ENCODE measurements at places on chromosomes 7 and 10.

- DNase-seq, result no peak
Observed at GRCh38 chr10:130470973-130471372, 334.8 kb downstream of the GLRX3 start.

DNA sequence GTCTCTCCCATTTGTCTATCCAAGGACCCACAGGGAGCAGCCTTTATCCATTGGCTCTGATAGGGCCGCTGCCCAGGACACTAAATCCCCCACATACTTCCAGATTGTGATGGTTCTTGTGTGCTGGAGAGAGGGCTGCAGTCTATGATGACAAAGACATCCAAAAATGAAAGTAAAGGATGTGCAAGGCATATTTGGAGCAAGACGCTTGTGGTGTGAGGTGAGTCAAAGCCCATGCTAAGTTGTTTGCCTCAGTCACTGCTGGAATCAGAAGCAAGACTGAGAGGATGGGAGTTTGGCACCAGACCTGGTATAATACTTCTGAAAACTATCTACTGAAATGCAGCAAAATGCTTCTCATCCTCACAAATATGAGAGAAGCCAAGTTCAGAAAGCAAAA lies 22.7 kb downstream of the ZNF22 start:
- DNase-seq, result no peak

- no peak for DNase-seq
Observed at GRCh38 chr10:113470372-113471240, 82.2 kb upstream of the HABP2 start.

DNA sequence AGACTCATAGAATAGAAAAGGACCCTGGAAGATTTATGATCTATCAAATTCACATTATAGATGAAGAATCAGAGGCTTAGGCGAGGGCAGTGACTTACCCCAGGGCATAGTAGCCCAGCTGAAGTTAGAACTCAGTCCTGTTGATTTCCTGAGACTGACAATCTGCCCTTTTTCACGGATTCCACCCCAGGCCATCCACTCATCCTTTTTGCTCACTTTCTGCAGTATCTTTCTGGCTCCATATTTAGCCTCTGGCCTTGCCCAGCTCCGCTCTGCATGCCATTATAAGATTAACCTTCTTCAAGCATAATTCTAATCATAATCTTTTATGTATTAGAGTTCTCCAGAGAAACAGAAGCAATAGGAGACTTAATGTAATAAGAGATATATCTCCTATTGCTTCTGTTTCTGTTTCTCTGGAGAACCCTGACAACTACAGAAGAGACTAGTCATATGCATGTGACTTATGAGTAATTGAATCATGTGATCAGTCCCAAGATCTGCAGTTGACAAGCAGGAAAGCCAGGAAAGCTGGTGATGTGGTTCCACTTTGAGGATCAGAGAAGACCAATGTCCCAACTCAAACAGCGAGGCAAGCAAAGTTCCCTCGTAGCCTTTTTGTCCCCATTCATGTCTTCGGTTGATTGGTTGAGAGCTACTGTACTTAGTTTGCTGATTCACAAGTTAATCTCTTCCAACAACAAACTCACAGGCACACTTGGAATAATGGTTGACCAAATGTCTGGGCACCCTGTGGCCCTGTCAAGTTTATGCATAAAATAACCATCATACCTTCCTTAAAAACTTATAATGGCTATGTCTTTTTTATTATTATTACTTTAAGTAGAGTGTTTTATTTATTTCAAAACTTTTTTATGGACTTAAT lies 412.1 kb downstream of the SUGCT start:
- DNase-seq, result no peak

DNA sequence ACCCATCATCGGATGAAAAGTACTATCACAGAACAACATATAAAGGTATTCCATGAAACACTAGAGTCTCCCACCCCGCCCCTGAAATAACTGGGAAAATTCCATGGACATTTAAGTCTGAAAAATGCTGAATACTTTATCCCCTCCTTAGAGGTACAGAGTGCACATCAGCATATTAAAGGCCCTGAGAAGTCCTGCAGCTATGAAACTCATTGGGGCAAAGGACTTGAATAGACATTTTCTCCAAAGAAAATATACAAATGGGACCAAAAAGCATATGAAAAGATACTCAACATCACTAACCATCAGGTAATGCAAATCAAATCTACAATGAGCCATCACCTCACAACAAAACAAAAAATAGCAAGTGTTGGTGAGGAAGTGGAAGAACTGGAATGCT lies 18.9 kb downstream of the XPNPEP1 start:
- DNase-seq, result no peak

GRCh38 chr10:22252224-22252800 lies 34.5 kb upstream of the EBLN1 start:
- peak; percentile 81 for DNase-seq

DNA sequence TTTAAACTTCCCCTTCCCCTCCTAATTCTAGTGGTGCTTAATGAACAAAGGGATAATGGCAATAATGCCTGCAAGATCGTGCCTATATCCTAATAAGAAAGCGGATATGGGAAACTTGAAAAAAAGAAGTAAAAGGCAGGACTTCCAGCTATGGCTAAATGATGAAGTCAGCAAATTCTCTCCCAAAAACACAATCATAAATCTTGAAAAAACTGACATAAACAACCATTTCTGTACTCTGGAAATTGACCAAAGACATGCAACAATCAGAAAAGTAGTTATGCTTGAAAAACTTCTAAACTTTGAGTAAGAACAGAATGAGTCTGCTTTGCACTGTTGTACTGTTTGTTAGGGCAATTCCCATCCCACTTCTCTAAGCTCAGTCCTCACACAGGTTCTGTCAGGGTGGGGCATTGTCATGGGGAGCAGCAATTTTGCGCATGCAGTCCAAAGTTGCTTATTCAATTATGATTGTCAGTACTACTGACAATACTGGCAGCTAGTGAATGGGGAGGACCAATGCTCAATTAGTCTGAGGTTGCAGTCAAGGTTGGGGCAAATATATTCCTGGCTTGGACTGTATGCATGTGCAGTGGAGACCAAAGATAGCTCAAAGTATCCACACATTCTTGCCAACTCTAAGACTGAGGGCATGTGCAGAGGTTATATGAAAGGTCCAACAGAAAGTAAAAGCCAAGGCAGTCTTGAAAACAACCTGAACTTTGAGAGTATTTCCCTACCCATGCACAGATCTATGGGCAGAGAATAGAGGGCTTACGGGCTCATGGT lies 34.1 kb upstream of the ARHGAP22 start:
- DNase-seq, result no peak

DNA sequence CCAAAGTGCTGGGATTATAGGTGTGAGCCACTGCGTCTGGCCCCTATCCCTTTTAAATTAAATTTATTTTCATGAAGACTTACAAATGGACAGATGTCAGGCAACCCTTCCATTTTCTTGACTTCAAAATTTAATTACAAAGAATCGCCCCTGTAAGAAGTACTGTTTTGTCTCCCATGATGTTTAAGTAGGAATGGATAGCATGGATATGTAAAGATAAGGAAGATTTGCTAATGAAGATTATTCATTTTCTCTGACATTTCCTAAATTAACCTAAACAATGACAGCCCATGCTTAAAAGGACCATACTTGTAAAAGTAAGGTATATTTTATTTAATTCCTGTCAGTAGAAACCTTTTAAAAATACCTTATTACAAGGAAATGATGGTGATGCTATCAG lies 552.9 kb downstream of the GFRA1 start:
- no peak for DNase-seq

DNA sequence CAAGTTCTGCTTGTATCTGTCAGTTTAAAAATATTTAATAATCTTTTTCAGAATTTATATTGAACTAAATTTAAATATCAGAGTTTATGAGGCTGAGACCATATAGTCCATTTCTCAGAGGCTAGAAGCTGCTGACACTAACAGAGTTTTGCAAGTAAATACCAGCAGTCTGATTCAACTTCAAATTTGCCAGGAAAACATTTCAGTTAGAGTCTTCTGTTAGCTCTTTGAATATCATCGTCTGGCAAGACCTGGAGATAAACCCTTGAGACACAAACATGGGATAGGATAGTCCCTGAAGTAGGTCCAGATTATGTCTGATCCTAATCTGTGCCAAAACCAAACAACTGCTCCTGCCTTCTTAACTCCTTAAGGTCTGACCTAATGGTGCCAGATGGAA lies 472.8 kb upstream of the STEAP1 start:
- no peak for DNase-seq

DNA sequence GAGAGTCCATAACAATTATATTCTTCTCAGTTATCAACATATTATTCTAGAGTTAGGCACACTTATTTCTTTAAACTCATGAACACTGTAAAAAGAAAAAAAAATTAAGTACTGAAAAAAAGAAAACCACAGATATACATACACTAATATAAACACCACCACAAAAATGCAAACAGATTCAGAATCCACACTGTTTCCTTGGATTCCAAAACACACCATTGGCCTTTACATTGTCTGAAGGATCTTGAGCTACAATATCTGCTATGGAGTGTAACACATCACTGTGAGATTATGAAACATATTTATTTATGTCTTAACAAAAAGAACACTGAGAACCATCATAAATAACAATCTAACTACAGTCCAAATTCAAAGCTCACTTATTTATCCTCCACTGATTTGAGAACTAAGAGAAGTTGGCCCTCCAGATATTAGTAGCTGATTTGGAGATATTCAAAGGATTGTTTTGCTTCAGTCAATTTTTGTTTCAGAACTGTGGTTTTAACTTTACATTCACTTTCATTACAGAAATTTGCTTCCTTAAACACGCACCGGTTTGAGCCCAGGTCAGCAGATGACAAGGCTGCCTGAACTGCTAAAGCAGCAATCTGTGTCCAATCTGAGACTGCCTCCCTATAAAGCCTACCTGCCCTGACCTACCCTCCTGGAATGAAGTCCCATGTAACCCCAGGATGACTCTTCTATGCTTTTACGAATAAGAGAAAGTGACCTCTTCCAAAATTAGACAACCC lies 47.0 kb upstream of the CDK1 start:
- no peak for DNase-seq

DNA sequence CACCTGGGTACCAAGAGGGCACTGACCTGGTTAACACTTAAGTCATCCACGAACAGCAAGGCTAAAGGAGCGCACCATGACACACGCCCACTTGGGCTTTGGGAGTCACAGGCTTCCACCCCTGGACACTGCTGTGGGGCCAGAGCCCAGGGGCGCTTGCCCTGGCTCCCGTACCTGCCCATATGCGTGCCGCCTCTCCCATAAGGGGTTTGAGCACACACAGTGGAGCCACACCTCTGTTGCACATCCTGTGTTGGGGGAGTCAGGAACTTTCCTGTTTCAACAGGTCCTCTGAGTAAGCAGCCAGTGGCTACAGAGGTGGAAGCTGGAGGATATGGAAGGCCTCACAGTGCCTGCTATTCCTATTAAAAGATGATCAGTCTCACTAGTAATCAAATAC lies 152.0 kb downstream of the REEP3 start:
- DNase-seq, result no peak

DNA sequence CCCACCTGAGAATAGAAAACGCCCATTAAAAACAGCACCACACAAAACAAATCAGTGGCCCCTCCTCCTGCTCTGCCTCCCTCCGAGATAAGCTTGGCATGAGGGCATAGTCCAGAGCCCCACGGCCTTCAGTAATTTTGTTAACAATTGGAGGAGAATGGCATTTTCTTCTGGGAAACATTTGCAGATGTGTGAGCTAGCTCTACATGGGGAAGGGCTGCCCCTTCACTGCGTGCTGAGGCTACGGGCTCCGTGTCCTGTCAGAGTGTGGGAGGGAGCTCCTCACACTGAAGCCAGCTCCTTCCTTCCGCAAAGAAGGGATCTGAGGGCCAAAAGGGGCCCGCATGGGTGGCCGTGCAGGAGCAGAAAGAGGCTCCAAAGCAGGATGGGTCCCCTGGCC lies 15.2 kb downstream of the GRK5 start:
- DNase-seq, result peak; percentile 64

DNA sequence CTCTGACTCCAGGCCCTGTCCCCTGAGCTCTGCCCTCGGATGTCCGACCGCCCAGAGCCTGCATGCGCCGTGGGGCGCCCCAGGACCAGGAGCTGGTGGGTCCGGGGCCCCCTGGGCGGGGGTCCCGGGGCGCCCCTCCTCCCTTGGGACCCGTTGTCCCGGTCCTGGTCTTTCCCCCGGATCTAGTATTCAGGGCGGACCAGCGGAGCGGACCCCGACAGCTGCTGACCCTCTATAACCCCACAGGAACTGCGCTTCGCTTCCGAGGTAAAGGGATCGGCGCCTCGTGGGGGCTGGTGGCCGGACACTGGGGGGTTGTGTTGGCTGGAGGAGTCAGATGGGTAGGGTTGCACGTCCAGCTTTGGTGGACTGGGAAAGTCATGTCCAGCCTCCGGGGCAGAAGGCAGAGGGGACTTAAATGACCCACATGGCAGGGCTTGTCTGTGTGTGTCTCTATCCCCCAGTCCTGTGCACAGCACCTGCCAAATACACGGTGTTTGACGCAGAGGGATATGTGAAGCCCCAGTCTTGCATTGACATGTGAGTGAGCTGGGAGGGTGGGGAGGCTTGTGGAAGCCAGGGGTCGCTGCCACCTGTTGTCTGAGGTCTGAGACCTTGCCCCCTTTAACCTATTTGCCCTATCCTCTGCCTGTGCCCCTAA lies 520 bp downstream of the MOSPD3 start:
- DNase-seq, result peak; percentile 58

- no peak for DNase-seq
Observed at GRCh38 chr10:35347121-35347562, 10.8 kb downstream of the CCNY start.

GRCh38 chr7:233249-234035 lies 41.1 kb downstream of the FAM20C start:
- peak; percentile 70 for DNase-seq

- DNase-seq, result peak; percentile 55
Observed at GRCh38 chr7:139058943-139059342, 23.1 kb upstream of the ZC3HAV1L start.

- DNase-seq, result no peak
Observed at GRCh38 chr10:53754596-53755250, 982.1 kb upstream of the MBL2 start.

DNA sequence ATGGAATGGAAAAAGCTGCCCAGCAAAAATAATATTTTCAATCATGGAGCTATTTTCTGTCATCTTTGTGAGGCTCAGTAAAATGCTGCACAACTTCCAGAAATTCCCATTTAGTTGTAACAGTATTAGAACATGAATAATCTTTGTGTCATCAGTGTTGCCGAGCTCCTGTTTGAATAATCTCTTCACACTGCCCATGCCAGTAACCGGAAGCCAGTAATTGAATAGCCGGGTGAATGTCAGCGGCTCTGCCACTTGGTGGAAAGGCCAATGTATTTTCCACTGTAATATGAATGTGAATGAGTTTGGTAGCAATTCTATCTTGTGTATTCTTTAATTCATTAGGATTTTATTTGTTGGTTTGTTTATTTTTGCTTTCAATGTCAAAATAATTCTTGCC lies 172.5 kb upstream of the INSYN2A start:
- DNase-seq, result no peak

- no peak for DNase-seq
Observed at GRCh38 chr7:45701701-45702510, 127.7 kb downstream of the ADCY1 start.

GRCh38 chr10:131004276-131004675 lies 307.2 kb downstream of the TCERG1L start:
- DNase-seq, result no peak

All from left hindlimb (tissue), 1 donor.